ENCODE measurements at places on chromosomes 5 and 9. TPM values are rescaled to one million over a fixed set of nuclear protein-coding genes. Genes with fewer than 3 reads are reported as not detected.

ANKDD1B gene
- total RNA-seq: not detected

SLC26A2 gene
- 51.5 TPM for total RNA-seq

GABRG2 gene
- not detected for total RNA-seq

PCDHB9 gene
- total RNA-seq: 5.1 TPM

DNA sequence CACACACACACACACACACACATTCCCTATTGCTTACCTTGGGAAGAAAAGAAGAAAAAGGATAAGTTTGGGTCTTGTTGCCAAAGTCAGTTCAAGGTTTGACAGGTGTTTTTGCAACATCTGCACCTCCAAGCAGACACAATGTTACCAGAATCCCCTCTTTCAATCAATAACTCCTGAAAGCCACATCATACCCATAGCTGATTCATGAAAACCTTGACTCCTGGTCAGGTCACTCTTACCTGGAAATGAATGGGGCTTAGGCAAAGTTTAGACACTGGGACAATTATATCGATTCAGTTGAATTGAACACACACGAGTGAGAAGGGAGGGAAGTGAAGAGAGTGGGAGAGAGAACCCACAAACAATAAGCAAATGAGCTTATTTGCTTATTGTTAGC is 27.0 kb downstream of the IL9 start:
- H3K27me3 ChIP-seq: peaks cover 10% of the 10 kb centered on the region
- DNase-seq: no peak
- H3K27ac ChIP-seq: no peak overlapping the region
- H3K36me3 ChIP-seq: no peaks in the 10 kb centered on the region

GRCh38 chr5:146042628-146043279 is 62.6 kb downstream of the PLAC8L1 start:
- H3K36me3 ChIP-seq: no peaks in the 10 kb centered on the region
- H3K27me3 ChIP-seq: no peaks in the 10 kb centered on the region
- H3K4me3 ChIP-seq: no peak overlapping the region
- no peaks in the 10 kb centered on the region for H3K4me1 ChIP-seq
- H3K27ac ChIP-seq: no peak overlapping the region
- DNase-seq: no peak

DNA sequence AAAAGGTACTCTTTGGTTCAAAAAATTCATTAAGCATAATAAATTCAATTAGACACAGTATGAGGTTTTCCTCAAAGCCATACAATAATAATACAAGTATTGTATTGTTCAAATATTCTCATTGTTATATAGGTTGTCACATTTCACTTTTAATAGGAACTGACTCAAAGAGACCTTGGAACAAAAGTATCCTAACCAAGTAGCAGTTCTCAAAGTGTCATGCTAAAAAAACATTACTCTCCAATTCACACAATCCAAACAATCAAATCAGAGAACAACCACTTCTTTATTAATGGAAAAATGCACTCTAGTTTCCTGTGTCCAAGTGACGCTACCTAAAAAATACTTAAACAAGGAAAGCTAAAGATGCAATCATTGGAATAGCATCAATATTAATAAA is 115.4 kb downstream of the DENND1A start:
- no peaks in the 10 kb centered on the region for H3K36me3 ChIP-seq
- H3K27ac ChIP-seq: no peak overlapping the region
- no peak overlapping the region for H3K4me3 ChIP-seq

DNA sequence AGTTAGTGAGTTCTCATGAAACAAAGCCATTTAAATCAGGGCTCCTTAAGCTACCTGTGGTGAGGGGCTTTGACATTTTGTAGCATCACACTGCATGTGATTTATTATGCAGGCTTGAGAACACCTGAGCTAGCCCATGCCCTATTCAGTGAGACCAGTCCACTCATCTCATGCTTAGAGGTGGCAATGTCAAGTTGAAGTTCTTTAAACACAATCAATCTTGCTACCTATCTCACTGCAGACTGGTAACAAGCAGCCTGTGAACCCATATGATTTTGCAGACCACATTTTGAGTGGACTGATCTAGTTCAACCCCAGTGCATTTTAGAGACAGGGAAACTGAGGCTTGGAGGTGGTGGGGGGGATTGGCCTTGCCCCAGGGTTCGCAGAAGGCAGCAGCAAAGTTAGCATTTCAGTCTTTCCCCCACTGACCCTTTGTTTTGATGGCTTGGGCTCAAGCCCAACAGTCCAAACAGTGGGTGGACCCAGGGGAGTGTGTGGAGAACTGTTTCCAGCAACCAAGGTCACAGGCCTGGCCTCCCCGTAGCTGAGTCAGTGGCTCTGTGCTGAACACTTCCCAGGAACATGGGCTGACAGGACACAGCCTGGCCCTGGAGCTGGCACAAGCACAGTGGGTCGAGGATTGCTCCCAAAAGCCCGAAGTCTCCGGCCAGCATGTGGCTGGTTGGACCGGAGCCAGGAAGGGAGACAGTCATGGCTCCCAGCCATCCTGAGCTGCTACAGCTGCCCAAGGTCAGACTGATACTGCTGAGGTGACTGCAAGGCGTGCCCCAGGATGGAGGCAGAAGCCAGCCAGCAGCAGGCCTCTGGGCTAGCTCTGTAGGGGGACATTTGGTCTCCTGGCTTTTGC is 95.3 kb downstream of the RGS3 start:
- peaks cover 17% of the 10 kb centered on the region for H3K4me1 ChIP-seq
- no peak overlapping the region for H3K27ac ChIP-seq
- peak; percentile 73 for DNase-seq
- H3K4me3 ChIP-seq: no peak overlapping the region
- H3K36me3 ChIP-seq: no peaks in the 10 kb centered on the region

DNA sequence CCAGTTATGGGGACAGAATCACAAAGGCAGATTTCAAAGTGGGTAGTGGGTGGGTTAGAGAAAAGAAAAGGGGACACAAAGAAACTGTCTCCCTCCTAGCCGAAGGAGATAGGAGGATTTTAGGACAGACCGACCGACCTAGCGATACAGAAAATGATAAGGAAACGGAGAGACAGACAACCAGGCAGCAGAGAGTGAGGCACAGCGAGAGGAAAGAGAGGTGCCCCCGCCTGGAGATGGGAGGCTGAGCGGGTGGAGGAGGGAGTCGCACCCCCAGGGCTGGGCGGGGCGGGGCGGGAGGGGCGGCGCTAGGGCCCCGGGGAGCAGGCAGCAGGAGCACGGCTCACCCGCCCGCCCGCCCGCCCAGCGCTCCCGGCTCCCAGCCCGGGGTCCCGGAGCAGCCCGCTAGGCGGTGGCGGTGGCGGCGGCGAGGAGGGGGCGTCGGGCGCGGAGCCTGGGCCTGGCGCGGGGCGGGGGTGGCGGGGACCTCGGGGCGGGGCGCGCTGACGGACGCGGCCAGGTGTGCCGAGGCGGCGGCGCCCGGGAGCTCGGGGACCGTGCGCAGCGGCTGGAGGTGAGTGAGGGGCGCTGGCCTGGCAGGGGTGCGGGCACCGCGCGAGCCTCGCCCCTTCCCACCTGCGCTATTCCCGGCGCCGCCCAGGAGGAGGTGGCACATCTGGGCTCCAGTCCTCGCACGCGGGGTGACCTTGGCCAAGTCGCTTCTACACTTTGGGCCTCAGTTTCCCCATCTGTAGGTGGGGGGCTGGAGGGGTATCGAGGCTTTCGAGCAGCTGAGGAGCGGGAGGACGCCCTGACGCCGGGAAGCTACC is 15.9 kb upstream of the SYNPO start:
- H3K4me1 ChIP-seq: peaks cover 31% of the 10 kb centered on the region
- no peaks in the 10 kb centered on the region for H3K27me3 ChIP-seq
- H3K4me3 ChIP-seq: peak overlapping the region; percentile 58
- peak; percentile 62 for DNase-seq

DNA sequence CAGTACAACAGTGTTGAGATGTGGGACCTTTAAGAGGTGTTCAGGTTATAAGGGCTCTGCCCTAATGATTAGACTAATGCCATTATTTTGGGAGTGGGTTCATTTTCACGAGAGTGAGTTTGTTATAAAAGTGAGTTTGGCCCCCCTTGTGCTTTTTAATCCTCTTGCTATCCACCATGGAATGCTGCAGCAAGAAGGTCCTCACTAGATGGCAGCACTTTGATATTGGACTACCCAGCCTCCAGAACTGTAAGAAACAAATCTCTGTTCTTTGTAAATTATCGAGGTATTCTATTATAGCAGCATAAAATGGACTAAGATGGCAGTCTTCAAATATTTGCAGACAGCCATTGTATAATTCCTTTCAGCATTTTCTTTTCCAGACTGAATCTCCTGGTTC is 212.4 kb downstream of the LRRC70 start:
- no peaks in the 10 kb centered on the region for H3K27me3 ChIP-seq
- H3K27ac ChIP-seq: no peak overlapping the region
- no peaks in the 10 kb centered on the region for H3K36me3 ChIP-seq
- no peak overlapping the region for H3K4me3 ChIP-seq
- DNase-seq: peak; percentile 31
- no peaks in the 10 kb centered on the region for H3K4me1 ChIP-seq

DNA sequence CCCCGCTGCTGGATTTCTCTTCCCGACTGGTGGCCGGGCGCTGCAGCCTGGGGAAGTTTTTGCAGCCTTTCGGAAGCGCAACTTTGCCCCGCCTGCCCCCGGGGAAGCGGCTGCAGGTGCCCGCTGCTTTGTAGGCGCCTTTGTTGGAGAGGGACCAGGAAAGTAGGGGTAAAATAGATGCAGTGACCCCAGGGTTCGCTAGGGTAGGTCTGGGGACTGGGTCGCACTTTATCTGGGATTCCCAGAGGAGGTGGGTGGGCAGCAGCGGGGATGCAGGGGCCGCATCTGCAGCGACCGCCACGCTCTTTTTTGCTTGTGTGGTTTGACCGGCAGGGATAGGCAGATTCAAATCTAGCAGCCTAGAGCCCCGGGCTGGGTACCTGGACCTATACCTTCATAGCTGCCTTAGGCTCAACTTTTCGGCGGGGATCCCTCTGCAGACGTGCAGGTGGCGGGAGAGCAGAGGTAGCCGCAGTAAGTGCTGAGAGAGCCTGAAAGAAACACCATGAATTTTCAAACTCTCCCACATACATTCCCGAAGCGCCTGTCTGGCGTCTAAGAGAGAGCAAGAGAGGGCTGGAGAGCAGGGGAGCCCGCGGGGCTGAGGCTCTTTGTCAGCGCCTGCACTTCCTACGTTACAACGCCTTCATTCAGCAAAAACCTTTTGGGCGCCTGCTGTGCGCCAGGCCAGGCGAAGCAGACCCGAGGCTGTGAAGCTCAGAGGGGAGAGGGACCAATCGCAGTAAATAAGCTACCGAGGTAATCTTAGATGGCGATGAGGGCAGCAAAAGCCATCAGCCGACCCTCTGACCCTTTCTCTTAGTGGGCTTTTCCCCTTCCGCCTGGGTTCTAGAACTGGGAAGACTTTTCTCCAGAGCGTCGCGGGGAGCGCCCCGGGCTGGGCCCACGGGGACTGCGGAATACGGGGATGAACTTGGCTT is 642 bp downstream of the SV2C start:
- DNase-seq: no peak
- no peaks in the 10 kb centered on the region for H3K36me3 ChIP-seq
- no peaks in the 10 kb centered on the region for H3K27me3 ChIP-seq
- H3K27ac ChIP-seq: no peak overlapping the region
- no peaks in the 10 kb centered on the region for H3K4me1 ChIP-seq
- no peak overlapping the region for H3K4me3 ChIP-seq

GRCh38 chr9:3271581-3271980 is 254.2 kb downstream of the RFX3 start:
- no peak overlapping the region for H3K27ac ChIP-seq
- H3K4me3 ChIP-seq: no peak overlapping the region
- H3K4me1 ChIP-seq: no peaks in the 10 kb centered on the region
- DNase-seq: no peak
- H3K36me3 ChIP-seq: no peaks in the 10 kb centered on the region

- no peaks in the 10 kb centered on the region for H3K4me1 ChIP-seq
- H3K27ac ChIP-seq: no peak overlapping the region
- peak; percentile 26 for DNase-seq
- no peaks in the 10 kb centered on the region for H3K36me3 ChIP-seq
- H3K27me3 ChIP-seq: 0 out of 2 replicates have a peak, but pooled peaks cover 3% of the 10 kb centered on the region
These were observed 357.8 kb upstream of the CCNG1 start for GRCh38 chr5:163079618-163080017.

- DNase-seq: no peak
- H3K36me3 ChIP-seq: no peaks in the 10 kb centered on the region
- H3K27ac ChIP-seq: no peak overlapping the region
- H3K27me3 ChIP-seq: peaks cover 9% of the 10 kb centered on the region
- H3K4me1 ChIP-seq: peaks cover 10% of the 10 kb centered on the region
- no peak overlapping the region for H3K4me3 ChIP-seq
These were observed 21.9 kb upstream of the QSOX2 start for GRCh38 chr9:136267261-136268111.

- no peaks in the 10 kb centered on the region for H3K27me3 ChIP-seq
- DNase-seq: no peak
- no peaks in the 10 kb centered on the region for H3K36me3 ChIP-seq
- H3K27ac ChIP-seq: no peak overlapping the region
These were observed 145.3 kb downstream of the MLLT3 start for GRCh38 chr9:20476912-20477521.

DNA sequence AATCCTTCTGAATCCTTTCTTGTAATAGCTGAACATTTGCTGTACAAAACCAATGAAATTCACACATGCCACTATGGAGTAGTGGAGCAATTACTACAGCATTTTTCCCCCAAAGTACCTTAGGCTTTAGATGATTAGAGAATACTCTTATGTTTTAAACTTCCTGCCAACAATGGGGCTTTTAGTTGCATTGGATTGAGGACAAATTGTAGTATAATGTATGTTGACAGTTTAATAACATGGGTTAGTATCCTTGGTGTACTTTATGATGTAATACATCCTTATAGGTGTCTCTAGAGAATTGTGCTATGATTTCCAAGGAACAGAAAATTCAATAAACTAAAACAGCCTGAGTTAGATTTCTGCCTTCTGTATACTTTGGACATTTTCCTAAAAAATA is 422.7 kb upstream of the GRAMD2B start:
- H3K4me3 ChIP-seq: no peak overlapping the region
- no peaks in the 10 kb centered on the region for H3K27me3 ChIP-seq
- peaks cover 21% of the 10 kb centered on the region for H3K4me1 ChIP-seq
- H3K27ac ChIP-seq: no peak overlapping the region
- H3K36me3 ChIP-seq: no peaks in the 10 kb centered on the region
- no peak for DNase-seq

GRCh38 chr9:10700291-10700690 is 87.5 kb upstream of the PTPRD start:
- no peak for DNase-seq
- H3K4me1 ChIP-seq: no peaks in the 10 kb centered on the region
- H3K27ac ChIP-seq: no peak overlapping the region
- no peak overlapping the region for H3K4me3 ChIP-seq

All from SJCRH30 (cell line).